ENCODE measurements at places on chromosomes 7 and 10.

GRCh38 chr10:125823663-125824251 is 411 bp downstream of the BCCIP start:
- no peak overlapping the region for H3K27ac ChIP-seq
- H3K36me3 ChIP-seq = peaks cover 21% of the 10 kb centered on the region
- no peaks in the 10 kb centered on the region for H3K27me3 ChIP-seq
- H3K4me1 ChIP-seq = peaks cover 32% of the 10 kb centered on the region

GRCh38 chr10:110632591-110633215 is 11.4 kb upstream of the RBM20 start:
- H3K36me3 ChIP-seq = no peaks in the 10 kb centered on the region
- DNase-seq = no peak
- H3K27me3 ChIP-seq = peaks cover 13% of the 10 kb centered on the region
- no peaks in the 10 kb centered on the region for H3K4me1 ChIP-seq

DNA sequence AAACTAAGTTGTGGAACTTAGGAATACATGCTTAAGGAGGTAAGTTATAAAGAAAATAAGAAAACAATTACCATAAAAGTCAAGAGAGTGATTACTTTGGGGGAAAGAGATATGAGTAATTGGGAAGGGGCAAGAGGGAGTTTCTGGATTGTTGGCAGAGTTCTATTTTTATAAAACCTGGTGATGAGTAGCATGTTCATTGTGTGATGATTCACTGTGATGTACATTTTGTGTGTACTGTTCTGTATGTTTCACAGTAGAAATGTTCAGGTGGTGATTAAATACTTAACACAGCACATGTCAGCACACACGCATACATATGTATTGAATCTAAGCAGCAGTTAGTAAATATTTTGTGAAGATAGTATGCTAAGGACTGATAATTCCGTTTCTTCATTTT is 9.7 kb upstream of the OIT3 start:
- H3K4me3 ChIP-seq = no peak overlapping the region
- H3K36me3 ChIP-seq = peaks cover 48% of the 10 kb centered on the region
- no peak for DNase-seq
- peaks cover 12% of the 10 kb centered on the region for H3K4me1 ChIP-seq

DNA sequence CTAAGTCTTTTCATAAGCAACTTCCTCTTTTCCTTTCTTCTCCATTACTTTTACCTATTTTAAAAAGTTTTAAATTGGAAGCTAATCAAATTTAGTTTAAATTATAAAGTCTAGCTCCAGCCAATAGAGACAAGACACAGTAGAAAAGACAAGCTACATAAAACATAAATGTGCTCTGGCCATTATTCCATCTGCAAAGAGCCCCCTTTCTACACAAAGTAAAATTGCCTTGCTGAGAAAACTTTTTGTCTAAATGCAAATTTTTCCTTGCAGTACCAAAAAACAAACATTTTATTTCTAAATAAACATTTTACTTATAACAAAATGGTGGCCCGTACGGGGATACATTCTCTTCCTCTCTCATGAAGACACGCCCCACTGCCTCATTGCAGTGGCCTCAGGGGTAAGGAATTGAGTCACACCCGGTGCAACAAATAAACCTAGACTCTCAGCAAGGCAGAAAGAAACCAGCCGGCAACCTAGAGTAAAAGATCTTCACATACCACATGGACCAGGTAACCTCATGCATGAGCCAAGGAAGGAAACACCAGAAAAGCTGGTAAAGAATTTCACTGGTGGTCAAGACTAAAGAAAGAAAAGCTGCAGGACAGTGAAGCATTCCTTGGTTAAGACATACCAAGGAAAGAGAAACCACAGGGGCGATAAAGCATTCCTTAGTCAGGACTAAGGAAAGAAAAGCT is 71.6 kb upstream of the ZNF746 start:
- no peaks in the 10 kb centered on the region for H3K27me3 ChIP-seq
- no peak for DNase-seq
- peaks cover 82% of the 10 kb centered on the region for H3K36me3 ChIP-seq
- H3K4me3 ChIP-seq = no peak overlapping the region
- no peak overlapping the region for H3K27ac ChIP-seq

GRCh38 chr10:129604333-129605032 is 137.4 kb downstream of the MGMT start:
- DNase-seq = no peak
- no peak overlapping the region for H3K27ac ChIP-seq
- H3K27me3 ChIP-seq = no peaks in the 10 kb centered on the region
- H3K4me3 ChIP-seq = no peak overlapping the region
- H3K36me3 ChIP-seq = peaks cover 30% of the 10 kb centered on the region

DNA sequence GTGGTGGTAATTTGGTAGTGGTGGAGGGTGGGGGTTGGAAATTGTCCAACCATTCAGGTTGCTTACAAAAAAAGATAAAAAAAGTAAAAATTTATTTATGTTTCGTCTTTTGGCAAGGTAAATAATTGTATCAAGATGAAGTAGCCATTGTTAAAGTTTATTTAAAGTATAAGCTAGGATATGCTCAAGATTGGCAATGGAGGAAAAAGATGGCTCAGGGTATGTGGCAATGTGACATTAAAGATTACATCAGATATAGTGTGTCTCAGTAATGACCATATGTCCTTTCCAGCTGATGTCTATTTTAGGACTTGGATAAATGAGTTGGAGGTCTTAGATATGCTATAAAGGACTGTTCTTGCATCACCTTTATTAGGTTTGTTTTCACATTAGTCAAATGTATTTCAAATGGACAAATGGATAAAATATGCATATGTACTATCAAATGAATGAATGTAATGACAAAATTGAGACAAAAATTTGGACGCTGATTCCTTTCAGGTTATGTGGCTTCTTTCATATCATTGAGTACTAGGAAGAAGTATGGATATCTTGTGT is 60.9 kb downstream of the ST7 start:
- H3K27ac ChIP-seq = no peak overlapping the region
- no peak overlapping the region for H3K4me3 ChIP-seq
- DNase-seq = no peak
- H3K27me3 ChIP-seq = no peaks in the 10 kb centered on the region

DNA sequence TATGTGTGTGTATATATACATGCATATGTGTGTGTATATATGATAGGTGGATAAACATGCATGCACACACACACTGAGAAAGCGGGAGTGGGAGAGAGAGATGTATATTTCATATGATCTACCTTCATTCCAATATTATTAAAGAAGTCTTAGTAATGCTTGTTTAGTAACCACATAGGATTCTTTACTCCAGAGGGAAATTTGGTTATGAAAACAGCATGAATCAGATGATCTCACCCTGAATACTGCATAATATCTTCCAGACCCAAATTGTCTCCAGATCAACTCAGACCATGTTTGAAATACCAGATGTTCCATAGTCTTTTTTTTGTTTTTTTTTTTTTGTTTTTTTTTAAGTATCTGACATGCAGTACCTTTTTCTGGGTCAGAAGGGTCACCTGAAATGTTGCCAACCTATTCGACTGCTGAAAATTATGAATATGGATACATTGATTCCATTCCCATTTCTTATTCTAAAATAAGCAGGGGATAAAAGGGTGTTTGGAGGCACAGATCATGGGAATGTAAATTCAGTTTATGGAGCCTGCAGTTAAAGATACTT is 17.4 kb downstream of the TES start:
- H3K4me3 ChIP-seq = no peak overlapping the region
- no peak for DNase-seq
- H3K4me1 ChIP-seq = peaks cover 79% of the 10 kb centered on the region
- no peak overlapping the region for H3K27ac ChIP-seq

- no peak overlapping the region for H3K27ac ChIP-seq
- no peak overlapping the region for H3K4me3 ChIP-seq
- H3K36me3 ChIP-seq = no peaks in the 10 kb centered on the region
- H3K4me1 ChIP-seq = no peaks in the 10 kb centered on the region
Measured at GRCh38 chr7:37853468-37853867, 5.1 kb downstream of the NME8 start.

- H3K27ac ChIP-seq = no peak overlapping the region
- H3K36me3 ChIP-seq = peaks cover under 1% of the 10 kb centered on the region
- H3K4me3 ChIP-seq = no peak overlapping the region
- H3K4me1 ChIP-seq = no peaks in the 10 kb centered on the region
- DNase-seq = no peak
- H3K27me3 ChIP-seq = no peaks in the 10 kb centered on the region
Measured at GRCh38 chr7:3439333-3440030, 138.4 kb downstream of the SDK1 start.

DNA sequence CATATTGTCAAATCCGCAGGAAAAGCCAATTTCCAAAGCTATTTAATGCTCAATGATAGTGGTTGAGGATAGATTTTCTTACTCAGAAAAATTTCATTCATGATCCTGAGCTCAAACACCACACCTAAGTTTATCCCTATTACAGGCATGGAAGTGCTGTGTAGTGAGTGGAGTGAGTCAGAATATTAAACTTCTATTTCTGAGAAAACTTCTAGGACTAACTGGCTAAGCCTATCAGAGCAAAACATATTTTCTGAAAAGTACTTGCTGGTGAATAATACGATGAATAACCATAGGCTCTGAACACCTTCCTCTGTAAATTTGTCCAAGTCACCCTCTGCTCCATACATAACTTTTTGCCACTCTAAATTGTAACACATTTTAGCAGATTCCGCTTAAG is 221.5 kb downstream of the SUGCT start:
- H3K4me1 ChIP-seq = no peaks in the 10 kb centered on the region
- H3K4me3 ChIP-seq = no peak overlapping the region
- no peaks in the 10 kb centered on the region for H3K36me3 ChIP-seq
- no peak for DNase-seq
- H3K27ac ChIP-seq = no peak overlapping the region
- H3K27me3 ChIP-seq = no peaks in the 10 kb centered on the region

Measured in activated naive CD8-positive, alpha-beta T cell treated with anti-CD3 and anti-CD28 coated beads for 36 hours (primary cell).